ENCODE measurements at places on chromosomes 13 and 19.

DNA sequence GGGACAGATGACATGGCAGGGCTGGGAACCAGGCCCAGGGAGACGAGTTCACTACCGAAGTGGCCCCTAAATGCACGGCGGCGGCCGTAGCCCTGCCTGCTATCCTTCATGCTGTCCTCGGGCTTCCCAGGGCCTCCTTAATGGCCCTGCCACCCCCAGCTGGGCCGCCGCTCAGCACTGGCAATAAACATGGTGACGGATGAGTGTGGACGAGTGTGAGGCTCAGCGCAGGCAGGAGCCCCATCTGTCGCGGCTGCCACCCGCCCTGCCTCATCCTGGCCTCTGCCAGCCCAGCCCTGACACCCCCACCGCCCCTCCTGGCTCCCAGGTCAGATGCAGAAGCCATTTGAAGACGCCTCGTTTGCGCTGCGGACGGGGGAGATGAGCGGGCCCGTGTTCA is 13.6 kb downstream of the PIN1 start:
- no peak for DNase-seq

DNA sequence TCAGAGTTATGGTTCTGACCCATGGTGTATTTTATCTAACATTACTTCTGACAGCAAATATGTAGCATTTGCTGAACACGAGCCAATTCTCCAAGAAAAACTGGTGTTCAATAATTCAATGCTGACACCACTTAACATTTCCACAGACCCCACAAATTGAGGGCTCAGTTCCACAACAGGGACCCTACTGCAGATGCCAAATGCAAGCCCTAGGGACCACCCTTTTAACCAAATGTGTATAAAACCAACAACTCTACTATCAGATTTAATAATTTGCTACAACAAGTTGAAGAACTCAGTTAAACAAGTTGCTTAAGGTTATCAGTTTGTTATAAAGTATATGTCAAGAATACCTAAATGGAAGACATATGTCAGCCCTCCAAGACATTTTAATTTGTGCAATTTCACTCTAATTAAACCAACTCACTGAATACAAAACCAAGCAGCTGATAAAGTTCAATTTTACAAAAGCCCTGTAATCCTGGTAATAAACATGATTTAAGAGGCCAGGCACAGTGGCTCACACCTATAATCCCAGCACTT is 6.7 kb downstream of the ZNF44 start:
- no peak for DNase-seq

- DNase-seq, result no peak
Measured at GRCh38 chr13:108426893-108427292, 157.4 kb downstream of the TNFSF13B start.

DNA sequence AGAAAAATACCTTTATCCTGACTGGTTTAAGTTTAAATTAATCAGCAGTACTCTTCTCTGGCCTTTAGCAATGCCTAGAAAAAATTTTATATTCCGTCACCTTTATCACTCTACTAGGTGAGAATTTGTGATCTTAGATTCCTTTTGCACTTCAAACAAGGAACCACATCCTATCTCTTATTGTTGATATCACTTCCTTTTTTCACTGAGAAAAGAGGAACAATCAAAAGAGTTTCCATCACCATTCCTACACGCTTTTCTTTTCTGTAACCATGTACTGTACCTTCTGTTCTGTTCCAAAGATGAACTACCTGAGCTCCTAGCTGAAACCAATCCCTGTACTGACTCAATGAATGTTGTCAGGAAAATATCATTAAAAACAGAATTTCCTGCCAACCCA is 1379.0 kb upstream of the MIR17HG start:
- no peak for DNase-seq

DNA sequence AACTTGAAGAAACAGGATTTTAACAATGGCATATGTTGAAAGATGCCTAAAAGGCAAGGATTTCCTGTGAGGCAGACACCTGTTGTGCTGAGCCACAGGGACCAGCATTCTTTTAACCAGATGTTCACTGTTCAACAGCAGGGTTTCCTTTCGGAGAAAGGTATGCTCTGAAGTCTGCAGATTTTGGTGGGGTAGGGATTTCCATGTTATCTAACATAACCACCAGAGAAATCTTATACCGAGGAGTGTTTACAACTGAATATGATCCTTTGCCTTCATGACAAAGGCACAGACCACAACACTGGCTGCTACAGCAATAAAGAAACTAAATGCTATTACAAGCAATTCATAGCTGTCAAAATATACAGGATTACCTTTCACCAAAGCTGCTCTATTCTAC is 48.1 kb downstream of the MPHOSPH8 start:
- DNase-seq, result no peak

DNA sequence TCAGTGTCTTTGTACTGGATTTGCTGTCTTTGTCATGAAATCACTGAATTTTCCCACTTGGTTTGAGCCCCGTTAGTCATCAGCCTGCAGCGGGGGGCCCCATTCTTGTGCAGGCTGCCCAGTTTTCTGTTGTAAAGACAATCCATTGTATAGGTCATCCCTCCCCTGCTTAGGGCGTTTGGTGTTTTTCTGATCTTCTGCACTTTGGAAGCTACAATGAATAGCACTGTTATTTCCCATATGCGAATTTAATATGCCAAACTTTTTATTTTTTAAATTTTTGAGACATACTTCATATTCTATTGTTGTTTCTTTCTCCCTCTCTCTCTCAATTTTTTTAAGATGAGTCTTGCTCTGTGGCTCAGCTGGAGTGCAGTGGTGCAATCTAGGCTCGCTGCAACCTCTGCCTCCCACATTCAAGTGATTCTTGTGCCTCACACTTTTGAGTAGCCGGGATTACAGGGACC is 9.0 kb downstream of the SLC27A1 start:
- no peak for DNase-seq

GRCh38 chr19:54448040-54448773 is 792 bp upstream of the LENG8 start:
- peak; percentile 69 for DNase-seq

DNA sequence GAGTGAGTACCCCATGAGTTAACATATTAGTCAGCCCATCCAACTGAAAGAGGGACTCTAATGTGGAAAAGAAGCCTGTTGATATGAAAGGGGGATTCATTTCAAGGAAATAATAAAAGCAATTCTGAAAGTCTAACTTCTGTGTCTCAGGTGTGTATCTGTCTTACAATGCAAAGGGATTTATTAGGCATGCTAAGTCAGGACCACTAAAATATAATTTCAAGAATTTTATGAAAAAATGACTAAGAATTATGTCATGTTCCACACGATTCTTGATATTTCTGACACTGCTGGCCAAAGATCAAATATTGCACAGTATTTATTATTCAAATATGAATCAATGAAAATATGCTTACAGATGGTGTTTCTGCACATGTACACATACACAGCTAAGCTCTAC is 130.8 kb downstream of the KLF12 start:
- DNase-seq, result no peak

GRCh38 chr13:111241006-111241755 is 79.3 kb upstream of the TEX29 start:
- no peak for DNase-seq

- DNase-seq, result no peak
Measured at GRCh38 chr13:28022848-28023518, 34.5 kb upstream of the URAD start.

GRCh38 chr13:31477961-31478360 is 261.4 kb upstream of the RXFP2 start:
- DNase-seq, result no peak

DNA sequence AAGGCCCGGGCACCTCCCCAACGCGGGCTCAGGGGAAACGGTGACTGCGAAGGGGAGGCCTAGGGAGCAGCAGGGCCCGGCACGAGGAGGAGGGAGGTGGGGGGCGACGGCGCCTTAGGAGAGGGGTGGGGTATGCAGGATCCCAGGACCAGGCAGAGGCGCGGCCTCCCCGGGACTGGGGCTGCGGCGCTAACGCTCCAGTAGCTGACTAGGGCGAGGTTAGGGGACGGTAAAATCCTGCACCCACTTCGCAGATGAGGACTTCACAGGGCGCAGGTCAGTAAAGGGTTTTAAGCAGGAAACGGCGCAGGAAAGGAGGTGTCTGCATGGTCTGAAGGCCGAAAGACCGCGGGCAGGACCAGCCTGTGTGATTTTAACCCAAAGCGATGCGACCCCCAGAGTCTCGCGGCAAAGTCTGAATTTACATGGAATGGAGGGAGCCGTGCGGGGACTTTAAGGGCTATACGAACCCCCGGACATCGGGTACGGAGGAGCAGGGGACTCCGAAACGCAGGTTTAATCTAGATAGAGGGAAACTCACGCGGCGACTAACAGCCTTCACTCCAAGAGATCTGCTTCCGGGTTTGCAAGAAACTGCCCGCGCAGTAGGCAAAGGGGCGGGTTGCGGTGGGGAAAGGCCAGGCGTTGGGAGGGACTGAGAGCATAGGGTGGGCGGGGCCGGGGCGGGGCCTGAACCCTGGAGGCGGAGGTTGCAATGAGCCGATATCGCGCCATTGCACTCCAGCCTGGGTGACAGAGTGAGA is at the start of gene ZNF665:
TSS of gene ZNF665 (minus strand) at position 588 of the 764 bp plus-strand sequence. CDS start 10,460 bp downstream, outside the sequence.
- DNase-seq, result peak; percentile 87

DNA sequence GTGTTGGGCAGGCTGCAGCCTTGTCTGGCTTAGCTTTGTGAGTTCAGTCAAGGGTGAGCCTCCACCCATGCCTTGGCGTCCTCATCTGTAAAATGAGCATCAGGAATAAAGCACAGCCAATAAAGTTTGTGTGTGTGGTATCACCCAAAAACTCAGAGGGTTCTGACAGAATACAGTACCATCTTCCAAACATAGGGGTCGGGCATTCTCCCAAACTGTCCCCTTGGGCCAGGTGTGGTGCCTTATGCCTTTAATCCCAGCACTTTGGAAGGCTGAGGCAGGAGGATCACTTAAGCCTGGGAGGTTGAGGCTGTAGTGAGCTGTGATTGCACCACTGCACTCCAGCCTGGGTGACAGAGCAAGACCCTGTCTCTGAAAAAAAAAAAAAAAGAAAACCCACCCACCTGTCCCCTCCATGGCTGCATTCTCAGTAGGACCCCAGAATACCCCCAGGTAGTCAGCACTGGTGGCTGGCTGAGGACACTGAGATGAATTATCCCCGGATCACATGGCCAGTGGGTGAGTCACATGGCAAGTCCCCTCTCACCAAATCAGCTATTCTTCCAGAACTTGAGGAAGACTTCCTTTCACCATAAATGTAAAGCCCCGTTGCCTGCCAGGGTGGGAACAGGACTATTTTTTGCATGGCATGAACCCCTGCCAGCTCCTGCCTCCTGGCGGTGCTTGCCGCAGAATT is 18.6 kb downstream of the POP4 start:
- DNase-seq, result no peak

GRCh38 chr13:30576528-30576927 is 41.2 kb upstream of the USPL1 start:
- no peak for DNase-seq

DNA sequence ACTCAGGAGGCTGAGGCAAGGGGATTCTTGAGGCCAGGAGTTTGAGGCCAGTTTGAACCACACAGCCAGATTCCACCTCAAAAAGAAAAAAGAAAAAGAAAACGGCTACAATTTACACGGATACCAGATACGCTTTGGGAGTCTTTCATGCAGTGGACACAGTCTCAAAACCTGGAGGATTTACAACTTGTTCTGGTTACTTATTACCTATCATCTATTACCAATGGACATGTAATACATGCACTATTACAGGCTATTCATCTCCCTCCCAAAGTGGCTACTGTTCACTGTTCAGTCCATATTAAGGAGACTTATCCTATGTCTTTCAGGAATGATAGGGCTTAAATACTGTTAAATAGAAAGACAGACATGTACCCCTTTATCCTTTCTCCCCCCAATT is 33.3 kb downstream of the ZNF823 start:
- no peak for DNase-seq

- no peak for DNase-seq
Measured at GRCh38 chr13:72804301-72804700, 22.4 kb downstream of the PIBF1 start.

DNA sequence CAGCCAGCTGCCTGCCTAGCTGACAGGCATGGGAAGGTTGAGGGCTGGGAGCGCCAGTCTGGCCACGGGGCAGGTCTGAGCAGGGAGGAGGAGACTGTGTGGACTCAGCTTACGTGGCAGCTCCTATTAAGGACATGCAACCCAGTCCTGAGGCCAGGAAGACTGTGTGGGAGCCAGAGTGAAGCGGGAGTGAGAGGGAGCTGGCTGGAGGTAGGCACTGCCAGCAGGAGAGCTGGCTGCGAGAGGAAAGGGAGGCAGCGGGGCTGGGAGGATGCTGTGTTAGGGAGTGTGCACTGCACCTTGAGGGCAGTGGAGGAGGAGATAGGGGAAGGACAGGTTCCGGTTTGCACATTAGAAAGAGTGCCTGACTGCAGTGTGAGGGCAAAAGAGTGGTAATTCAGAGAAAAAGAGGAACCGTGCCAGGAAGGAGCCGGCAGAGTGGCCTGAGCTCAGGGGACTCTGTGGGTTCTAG is 99.2 kb downstream of the SLC7A1 start:
- no peak for DNase-seq

DNA sequence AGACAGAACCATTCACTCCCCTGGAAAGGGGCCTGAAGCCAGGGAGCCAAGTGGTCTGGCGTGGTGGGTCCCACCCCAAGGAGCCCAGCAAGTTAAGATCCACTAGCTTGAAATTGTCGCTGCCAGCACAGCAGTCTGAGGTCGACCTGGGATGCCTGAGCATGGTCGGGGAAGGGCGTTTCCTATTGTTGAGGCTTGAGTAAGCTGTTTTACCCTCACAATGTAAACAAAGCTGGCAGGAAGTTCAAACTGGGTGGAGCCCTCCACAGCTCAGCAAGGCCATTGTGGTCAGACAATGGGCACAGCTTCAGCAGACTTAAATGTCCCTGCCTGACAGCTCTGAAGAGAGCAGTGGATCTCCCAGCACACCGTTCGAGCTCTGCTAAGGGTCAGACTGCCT is 195.6 kb upstream of the DACH1 start:
- no peak for DNase-seq

DNA sequence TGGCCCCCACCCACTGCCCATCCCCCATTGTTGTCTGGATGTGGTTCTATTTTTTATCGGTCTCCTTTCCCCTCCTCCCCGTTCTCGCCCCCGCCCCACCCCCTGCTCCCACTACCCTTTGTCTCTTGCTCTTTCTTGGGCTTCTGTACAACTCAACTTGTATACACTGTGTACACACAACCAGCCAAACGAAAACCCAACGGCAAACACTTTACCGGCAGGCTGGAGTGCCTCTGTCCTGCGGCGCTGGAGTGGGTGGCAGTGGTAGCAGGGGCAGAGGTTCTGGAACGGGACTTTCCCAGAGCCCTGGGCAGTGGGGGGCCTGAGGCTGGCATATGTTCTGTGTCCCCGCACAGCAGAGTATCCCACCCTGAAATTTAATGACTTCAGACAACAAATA is 13.7 kb downstream of the RRAS start:
- no peak for DNase-seq

DNA sequence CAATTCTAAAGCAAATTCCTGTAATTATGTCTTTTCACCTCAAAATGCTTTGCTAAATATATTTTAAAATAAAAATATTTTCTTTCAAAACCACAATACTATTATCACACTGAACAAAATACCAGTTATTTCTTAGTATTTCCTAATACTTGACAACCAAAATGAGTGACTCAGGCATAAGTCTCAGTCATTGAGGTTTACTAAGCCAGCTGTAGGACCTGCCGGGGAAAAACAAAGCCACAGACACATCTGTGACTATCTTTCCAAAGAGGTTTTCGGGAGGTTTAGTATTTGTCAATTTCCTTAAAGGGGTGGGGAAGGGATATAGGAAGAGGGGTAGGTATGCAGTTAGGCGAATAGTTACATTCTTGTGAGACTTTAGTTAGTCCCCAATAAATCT is 3.2 kb upstream of the ZNF235 start:
- DNase-seq, result no peak

- DNase-seq, result peak; percentile 92
Measured at GRCh38 chr19:3154957-3155736, 19.3 kb downstream of the GNA15 start.

Data from K562 (cell line).